NCI-H187 treated with DMSO at 0.1 percent for 48 hours (cell line): ENCODE measurements at places on chromosomes 2 and 18.
A peak's percentile ranks its signal among the peaks of the same experiment; 100 is the strongest.

DNA sequence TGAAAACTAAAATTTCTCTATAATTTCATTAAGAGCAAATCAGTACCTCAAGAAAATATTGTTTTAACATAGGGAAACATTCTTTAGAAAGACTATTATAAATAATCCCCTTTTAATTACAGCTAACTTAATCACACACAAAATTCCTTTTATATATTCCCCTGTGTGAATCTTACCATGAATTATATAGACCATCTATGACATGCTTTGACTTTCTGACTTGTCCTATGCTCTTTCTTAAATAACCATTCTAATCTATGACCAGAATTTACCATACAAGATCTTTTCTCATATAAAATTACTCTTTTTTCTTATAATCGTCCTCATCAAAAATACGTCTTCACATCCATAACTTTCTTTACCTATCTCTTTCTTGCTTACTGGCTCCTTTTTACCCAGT, 824.2 kb upstream of the FAM98A start:
- no peak for DNase-seq

- no peak for DNase-seq
These were observed 209.5 kb upstream of the HAAO start for GRCh38 chr2:43001787-43002468.

DNA sequence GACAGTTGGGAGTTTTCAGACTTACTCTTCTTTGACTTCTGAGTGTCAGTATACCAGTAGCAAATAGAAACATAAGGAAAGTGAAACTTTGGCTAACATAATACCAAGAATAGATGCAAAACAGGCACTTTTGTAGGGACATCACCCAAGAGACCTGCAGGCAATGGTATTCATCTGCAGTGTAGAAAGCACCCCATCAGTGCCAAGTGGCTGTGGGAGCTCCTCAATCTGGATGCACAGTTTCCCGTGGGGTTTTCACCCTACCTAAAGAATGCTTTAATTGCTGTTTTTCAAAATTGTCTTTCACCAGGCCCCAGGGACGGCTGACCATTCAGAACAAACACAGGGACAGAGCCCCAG, 96.6 kb upstream of the GPR45 start:
- DNase-seq = no peak

DNA sequence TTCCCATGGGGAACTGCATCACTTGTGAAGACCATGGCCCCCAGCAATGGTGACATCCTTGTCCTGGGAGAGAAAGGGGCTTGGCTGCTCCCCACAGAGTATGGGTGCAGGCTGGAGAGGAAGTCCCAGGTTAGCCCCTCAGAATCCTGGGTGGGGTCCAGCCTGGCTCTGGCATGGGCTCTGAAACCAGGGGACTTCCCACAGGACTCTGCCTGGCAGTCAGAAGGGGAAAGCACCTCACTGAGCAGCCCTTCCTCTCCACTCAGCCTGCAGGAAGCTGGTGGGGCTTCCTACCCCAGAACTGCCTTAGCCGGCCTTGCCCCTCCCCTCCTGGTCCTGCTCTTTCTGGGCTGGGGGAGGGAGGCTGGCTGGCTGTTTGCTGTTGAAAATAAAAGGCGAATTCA, 3.7 kb downstream of the NEURL3 start:
- DNase-seq = no peak

- no peak for DNase-seq
These were observed 123.0 kb upstream of the ARHGAP28 start for GRCh38 chr18:6606411-6607085.

- no peak for DNase-seq
These were observed 6.1 kb downstream of the LBH start for GRCh38 chr2:30237239-30237965.

GRCh38 chr2:9657083-9657482, 26.3 kb upstream of the YWHAQ start:
- no peak for DNase-seq

GRCh38 chr2:18061717-18062116, 183.2 kb downstream of the KCNS3 start:
- DNase-seq = no peak

DNA sequence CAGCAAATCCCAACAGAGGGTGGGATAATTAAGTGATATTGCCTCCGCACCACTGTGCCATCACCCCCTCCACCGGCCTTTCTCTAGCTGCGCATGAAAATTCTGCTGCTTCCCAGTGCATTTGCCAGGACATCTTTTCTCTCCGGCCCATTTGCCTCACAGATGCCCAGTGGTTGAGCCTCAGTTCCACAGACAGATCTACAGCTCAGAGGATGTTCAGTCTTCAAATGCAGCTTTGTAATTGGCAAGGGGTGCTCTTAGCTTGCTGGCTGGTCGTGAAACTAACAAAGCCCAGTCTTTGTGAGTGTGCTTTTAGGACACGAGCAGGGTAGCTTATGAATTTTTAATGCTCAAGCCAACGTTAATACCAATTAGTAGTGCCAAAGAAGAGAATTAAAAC, 253.3 kb upstream of the REV1 start:
- no peak for DNase-seq

DNA sequence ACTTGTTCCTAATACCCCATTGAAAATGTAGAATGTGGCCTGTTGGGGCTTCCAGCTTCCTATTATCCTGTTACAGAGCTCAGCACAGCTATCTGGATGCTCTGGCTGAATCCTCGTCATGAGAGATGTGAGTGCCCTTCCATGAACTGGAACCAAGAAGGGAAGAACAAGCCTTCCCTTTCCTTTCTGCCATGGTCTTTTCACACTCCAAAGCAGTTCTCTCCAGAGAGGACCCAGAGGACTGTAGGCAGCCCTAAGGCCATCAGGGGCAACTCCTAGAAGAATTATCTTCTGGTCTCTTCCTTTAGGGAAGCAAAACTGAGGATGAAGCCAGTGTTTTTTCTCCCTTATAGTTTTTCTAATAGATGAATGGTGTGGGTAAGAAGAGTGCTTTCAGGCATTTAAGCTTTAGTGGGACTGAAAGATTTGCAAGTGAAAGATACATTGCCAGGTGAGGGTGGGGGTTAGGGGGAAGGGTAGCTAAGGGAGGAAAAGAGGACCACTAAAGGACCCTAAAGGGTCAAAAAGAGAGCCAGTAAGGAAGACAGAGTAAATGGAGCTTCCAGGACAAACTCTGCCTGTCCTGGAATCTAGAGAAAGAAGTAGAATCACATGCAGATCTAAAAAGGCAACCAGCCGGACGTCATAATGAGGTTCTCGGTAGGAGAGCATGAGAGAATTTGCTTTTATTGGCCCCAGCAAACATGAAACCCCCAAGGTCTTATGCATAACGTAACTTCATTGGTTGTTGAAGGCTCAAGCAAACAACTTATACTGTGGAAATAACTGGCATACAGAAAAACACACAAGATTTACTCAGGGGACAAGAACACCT, 12.4 kb upstream of the XPO1 start:
- DNase-seq = no peak

- DNase-seq = no peak
These were observed 80.1 kb upstream of the ARL5A start for GRCh38 chr2:151908204-151908882.

- DNase-seq = no peak
These were observed 42.4 kb upstream of the SLC1A4 start for GRCh38 chr2:64946769-64947247.

- DNase-seq = no peak
These were observed 39.8 kb upstream of the TMEM163 start for GRCh38 chr2:134758633-134759032.

DNA sequence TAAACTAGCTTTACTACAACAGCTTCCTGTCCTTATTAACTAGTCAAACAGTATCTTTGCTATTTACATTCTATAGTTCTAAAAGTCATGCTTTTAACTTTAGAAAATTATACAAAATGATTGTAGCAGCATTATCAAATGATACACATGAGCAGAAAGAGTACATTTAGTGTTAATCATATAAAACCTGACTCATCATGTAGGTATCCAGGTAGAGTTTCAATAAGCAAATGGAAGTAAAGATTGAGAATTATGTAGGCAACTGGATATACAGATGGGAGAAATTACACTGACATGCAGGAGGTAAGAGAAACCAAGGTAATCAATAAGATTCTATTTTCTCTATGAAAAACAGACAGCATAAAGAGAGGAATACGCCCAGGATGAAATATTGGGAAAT, 33.8 kb downstream of the TRIP12 start:
- DNase-seq = no peak

GRCh38 chr2:53751728-53752127, 15.9 kb upstream of the CHAC2 start:
- no peak for DNase-seq

- DNase-seq = no peak
These were observed 2.9 kb upstream of the SNRNP200 start for GRCh38 chr2:96308248-96308647.

DNA sequence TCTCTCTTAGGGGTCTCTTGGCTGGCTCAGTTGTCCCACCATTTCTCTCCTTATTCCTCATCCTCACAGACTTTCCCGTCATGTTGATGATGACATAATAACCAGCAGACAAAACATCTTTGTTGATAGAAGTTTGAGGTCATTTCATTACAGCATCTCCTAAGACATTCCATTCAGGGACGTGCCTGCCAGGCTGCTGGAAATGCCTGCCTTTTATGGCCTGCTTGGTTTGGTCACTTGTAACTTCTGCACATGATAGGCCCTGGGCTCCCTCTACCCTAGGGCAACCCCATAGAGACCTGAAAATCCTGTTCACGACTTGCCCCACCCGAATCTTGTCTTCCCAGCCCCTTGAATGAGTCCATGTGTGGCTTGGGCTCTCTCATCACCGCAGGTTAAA, 81.7 kb downstream of the SDC1 start:
- no peak for DNase-seq

DNA sequence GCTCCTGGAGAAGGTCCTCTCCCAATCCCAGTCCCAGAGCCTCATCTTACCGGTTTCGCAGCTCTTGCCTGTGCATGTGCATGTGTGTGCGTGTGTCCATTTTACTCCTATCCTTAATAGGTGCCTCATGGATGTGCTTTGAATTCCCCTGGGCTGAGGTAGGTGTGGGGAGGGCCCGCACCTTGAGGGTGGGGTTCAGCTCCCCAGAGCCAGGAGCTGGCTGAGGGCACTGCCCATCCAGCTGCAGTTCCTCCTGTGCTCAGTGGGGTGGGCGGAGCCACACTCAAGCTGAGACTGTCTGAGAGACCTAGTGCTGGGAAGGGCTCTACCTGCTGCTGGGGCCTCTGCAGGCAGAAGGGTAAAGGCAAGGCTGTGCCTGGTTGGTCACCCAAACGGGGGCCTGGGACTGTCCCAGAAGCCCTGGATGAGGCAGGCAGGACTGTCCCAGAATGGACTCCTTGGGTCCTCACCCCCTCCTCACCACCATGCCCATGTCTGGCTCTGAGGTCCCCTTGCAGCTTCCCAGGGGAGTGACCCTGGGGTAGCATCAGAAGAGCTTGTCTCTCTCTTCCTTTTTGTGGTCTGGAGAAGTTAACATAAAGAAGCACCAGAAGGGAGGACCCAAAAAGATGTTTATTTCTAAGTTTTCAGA, 8.9 kb downstream of the GDF7 start:
- DNase-seq = no peak

DNA sequence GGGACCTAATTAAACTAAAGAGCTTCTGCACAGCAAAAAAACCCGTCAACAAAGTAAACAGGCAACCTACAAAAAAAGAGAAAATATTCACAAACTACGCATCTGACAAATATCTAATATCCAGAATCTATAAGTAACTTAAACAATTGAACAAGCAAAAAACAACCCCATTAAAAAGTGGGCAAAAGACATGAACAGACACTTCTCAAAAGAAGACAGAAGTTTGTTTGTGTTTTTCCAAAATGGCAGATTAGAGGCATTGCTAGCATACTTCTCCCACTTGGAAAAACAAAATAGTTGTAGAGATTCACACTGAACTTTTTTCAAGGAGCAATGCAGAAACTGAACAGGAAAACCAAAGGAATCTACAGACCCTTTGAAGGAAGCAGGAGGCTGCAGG, 37.6 kb downstream of the FLACC1 start:
- no peak for DNase-seq

DNA sequence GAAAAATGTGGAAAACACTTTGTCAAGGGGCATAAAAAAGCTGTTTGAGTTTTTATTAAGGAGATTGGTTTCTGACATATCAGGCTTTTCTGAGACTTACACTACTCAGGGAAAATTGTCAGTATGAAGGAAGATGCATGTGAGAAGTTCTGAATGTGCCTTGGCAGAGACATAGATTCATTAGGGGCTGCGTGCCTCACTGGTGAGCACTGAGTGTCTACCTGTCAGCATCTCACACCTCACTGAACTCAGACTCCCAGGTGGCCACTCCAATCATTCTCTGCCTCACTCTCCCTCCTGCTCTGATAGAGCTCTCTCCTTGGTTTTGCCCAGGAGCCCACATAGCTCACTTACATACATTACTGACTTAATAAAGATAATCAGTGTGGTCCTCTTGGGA, 372.6 kb downstream of the LRRTM4 start:
- no peak for DNase-seq

- DNase-seq = no peak
These were observed 58.8 kb downstream of the PARD3B start for GRCh38 chr2:204604061-204604460.

DNA sequence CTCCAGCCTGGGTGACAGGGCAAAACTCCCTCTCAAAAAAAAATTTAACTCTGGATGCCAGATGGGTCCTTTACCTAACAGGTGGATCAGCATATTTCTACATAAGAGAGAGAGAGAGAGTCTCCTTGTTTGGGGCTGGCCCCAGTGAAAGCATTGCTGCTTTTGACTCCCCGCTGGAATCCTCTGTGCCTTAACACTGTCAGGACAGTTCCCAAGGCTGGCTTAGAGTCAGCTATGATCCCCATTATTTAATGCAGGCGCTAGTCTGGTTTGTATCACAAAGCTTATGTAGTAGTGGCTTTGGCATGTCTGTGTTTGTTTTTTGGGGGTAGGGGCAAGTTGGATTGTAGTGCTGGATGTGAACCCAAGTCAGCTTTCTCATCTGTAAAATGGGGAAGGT, 9.4 kb downstream of the INPP4A start:
- no peak for DNase-seq

DNA sequence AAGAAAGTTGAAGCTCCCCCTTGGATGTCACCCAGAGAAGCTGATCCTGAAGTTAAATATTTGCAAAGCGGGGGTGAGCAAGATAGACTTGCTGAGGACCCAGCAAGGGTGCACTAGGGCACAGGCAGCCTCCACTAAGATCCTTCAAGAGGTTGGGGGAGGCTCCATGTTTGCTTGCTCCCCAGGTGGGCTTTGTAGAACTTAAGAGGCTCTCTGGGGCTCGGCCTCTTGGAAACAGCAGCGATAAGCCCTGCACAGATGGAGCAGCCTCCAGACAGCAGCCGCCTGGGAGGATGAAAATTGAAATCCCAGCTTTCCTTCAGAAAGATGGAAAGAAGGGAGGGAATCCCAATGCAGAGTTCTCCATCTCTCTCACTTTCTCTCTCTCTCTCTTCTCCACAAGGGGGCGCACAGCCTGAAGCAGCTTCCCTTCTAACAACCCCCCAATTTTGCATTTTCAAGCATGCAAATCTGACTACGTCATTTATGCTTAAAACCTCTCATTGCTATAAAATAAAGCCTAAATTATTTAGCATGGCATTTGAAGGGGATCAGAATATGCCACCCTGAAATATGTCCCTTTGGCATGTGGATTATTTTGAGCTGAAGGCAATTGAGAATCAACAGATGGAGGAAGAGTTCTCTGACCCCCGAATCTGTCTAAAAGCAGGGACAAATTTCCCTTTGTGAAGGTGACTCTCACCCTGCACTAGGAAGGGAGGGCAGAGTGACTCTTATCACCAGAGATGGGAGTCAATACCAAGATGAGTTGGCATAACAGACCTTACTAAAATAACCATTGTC, 185.7 kb upstream of the KLHL29 start:
- DNase-seq = peak; percentile 4

GRCh38 chr2:134253804-134254203, at the start of gene MGAT5:
TSS of gene MGAT5 (plus strand) at chr2:134254072. CDS start at chr2:134254404, 332 bp downstream.
- DNase-seq = no peak

GRCh38 chr2:189542145-189542882, 38.3 kb downstream of the SLC40A1 start:
- no peak for DNase-seq
